ENCODE measurements at places on chromosomes 13 and 19.

DNA sequence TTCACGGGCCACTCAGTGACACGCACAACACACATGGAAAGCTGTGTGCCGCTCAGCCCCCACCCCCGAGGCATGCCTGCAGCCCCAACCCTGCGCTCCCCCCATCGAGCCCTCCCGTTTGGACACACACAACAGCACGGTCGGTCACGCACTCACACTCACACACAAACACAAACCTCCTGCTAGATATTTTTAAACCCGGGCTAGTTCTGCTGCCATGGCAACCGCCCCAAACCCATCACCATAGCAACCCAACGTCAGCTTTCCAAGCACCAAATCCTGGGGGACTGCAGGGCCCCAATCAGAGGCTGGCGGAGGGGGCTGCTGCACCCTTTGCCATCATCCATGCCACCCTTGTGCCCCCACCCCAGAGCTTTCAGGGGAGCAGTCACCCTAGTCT lies 2.5 kb upstream of the NOVA2 start:
- no peak for DNase-seq

GRCh38 chr19:1128106-1128505 lies 24.3 kb downstream of the GPX4 start:
- DNase-seq: no peak

- DNase-seq: no peak
Measured at GRCh38 chr13:62377838-62378237, 962.2 kb upstream of the PCDH20 start.

GRCh38 chr19:28874742-28875141 lies 338.2 kb downstream of the UQCRFS1 start:
- DNase-seq: no peak

DNA sequence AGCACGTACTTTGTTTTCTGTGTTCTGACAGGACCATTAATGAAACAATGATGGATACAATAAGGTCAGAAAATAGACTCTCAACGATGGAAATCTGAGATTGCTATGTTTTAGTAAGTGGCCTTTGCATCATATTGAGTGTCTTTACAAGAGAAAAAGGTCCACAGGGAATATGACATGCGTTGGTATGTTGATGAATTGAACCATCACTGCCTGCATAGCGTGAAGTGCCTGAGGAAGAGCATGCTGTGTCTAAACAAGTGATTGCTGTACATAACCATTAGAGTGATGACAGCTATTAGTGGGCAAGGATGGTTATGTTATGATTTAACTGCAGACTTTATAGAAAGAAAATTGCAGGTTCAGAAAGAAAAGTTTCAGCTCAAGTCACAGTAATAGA lies 623.2 kb downstream of the SLITRK5 start:
- DNase-seq: no peak
